ENCODE measurements at places on chromosomes 2 and 18.
A peak's percentile ranks its signal among the peaks of the same experiment; 100 is the strongest.

DNA sequence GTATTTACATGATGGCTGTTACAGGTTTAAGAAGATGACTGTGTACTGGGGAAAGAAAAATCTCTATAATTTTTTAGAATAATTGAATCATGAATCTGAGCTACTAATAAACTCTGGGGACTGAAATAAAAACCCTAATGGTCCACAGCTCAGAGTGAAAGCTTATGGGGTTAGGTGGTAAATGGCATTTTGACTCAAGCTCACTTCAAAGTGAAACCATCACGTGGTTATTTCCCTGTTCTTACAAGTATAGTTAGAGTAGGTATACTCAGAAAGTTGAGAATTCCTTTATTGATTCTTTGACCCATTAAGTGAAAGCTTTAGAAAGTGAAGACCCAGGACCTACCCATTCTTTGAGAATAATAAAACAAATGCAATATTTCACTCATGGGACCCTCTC, 626.2 kb upstream of the SETBP1 start:
- no peak overlapping the region for H3K27ac ChIP-seq
- H3K4me1 ChIP-seq, result no peaks in the 10 kb centered on the region
- H3K27me3 ChIP-seq, result no peaks in the 10 kb centered on the region
- no peak overlapping the region for H3K4me3 ChIP-seq

- peaks cover 3% of the 10 kb centered on the region for H3K27me3 ChIP-seq
- H3K4me3 ChIP-seq, result no peak overlapping the region
- H3K27ac ChIP-seq, result peak overlapping the region; percentile 91
- no peaks in the 10 kb centered on the region for H3K36me3 ChIP-seq
These were observed 225.3 kb upstream of the AGAP1 start for GRCh38 chr2:235268535-235268934.

DNA sequence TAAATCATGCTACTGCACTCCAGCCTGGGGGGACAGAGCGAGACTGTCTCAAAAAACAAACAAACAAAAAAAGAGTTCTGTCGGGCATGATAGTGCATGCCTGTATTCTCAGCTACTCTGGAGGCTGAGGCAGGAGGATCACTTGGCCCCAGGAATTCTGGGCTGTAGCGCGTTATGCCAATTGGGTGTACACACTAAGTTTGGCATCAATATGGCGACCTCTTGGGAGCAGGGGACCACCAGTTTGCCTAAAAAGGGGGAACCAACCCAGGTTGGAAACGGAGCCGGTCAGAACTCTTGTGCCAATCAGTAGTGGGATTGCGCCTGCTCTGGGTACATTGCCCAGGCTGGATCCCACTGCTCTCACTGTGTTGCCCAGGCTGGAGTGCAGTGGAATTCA, 49.7 kb downstream of the SDC1 start:
- peaks cover 7% of the 10 kb centered on the region for H3K4me1 ChIP-seq
- no peak overlapping the region for H3K4me3 ChIP-seq
- H3K27me3 ChIP-seq, result no peaks in the 10 kb centered on the region
- DNase-seq, result no peak

DNA sequence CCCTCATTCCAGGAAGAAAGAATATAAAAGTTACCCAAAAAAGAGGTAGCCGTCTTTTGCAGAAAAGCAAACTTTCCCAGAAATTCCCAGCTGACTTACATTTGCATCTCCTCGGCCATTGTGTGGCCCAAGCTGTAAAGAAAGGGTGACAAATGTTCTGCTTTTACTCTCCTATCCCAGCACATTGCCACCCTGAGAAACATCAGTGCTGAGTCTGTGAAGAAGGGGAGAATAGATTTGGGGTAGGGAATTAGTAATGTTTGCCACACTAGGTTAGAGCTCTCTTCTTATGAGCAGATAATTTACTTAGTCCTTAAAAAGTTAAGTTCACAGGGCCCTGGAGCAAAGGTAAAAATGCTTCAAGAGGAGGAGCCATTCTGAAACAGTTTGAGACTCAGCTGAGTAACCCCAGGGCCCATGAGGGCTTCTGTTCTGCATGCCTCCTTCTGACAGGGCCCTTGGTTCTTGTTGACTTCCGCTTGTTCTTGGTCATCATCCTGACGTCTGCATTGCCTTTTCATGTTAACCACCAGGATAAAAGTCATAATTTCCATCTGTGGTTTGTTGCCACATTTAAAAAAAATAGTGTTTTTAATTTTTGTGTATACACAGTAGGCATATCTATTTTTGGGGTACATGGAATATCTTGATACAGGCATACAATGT, 550.7 kb downstream of the RNF144A start:
- no peak for DNase-seq
- no peaks in the 10 kb centered on the region for H3K36me3 ChIP-seq
- no peak overlapping the region for H3K27ac ChIP-seq
- H3K4me1 ChIP-seq, result no peaks in the 10 kb centered on the region

GRCh38 chr2:101386599-101387150, 628 bp downstream of the CREG2 start:
- H3K4me1 ChIP-seq, result peaks cover 36% of the 10 kb centered on the region
- no peak overlapping the region for H3K27ac ChIP-seq
- DNase-seq, result no peak
- H3K36me3 ChIP-seq, result peaks cover 5% of the 10 kb centered on the region
- H3K4me3 ChIP-seq, result peak overlapping the region; percentile 89

DNA sequence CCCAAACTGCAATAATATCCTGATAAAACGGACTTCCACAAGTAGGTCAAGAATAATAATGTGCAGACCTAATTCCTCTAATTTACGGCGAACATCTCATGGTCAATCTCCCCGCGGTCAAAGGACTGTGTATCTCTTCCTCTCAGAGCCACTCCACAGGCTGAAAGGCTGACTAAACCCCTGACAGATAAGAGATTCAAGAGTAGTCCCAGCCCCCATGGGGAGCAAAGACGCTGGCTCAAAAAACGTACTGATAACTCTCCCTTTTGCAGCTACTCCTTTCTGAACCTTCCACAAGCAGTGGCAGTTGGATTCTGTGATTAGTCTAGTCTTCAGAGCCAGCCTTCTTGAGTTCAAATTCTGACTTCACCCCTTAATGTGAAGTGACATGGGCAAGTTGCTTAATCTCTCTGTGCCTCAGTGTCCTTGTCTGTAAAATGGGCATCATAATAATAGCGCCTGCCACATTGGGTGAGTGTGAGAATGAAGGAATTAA, 19.7 kb upstream of the IL18R1 start:
- H3K4me1 ChIP-seq, result no peaks in the 10 kb centered on the region
- H3K36me3 ChIP-seq, result no peaks in the 10 kb centered on the region
- no peak overlapping the region for H3K27ac ChIP-seq
- no peaks in the 10 kb centered on the region for H3K27me3 ChIP-seq

- peaks cover 29% of the 10 kb centered on the region for H3K4me1 ChIP-seq
- peaks cover 3% of the 10 kb centered on the region for H3K27me3 ChIP-seq
- no peak overlapping the region for H3K4me3 ChIP-seq
- no peak overlapping the region for H3K27ac ChIP-seq
- no peak for DNase-seq
- H3K36me3 ChIP-seq, result peaks cover 5% of the 10 kb centered on the region
These were observed 27.0 kb downstream of the FOSL2 start for GRCh38 chr2:28419443-28420270.

- no peaks in the 10 kb centered on the region for H3K27me3 ChIP-seq
- no peak for DNase-seq
- H3K27ac ChIP-seq, result no peak overlapping the region
- no peaks in the 10 kb centered on the region for H3K4me1 ChIP-seq
These were observed 13.1 kb upstream of the PPP1R1C start for GRCh38 chr2:181972431-181973170.

- H3K4me3 ChIP-seq, result no peak overlapping the region
- no peaks in the 10 kb centered on the region for H3K36me3 ChIP-seq
- DNase-seq, result no peak
- H3K4me1 ChIP-seq, result peaks cover 8% of the 10 kb centered on the region
- H3K27me3 ChIP-seq, result no peaks in the 10 kb centered on the region
These were observed 203.4 kb upstream of the RND3 start for GRCh38 chr2:150690870-150691269.

- H3K4me1 ChIP-seq, result no peaks in the 10 kb centered on the region
- peaks cover 4% of the 10 kb centered on the region for H3K36me3 ChIP-seq
- no peak overlapping the region for H3K4me3 ChIP-seq
- no peak for DNase-seq
These were observed 236.3 kb downstream of the ACKR3 start for GRCh38 chr2:236805800-236806531.

- no peak overlapping the region for H3K4me3 ChIP-seq
- H3K36me3 ChIP-seq, result peaks cover 38% of the 10 kb centered on the region
- DNase-seq, result peak; percentile 41
- H3K27ac ChIP-seq, result no peak overlapping the region
- H3K27me3 ChIP-seq, result no peaks in the 10 kb centered on the region
These were observed 48.1 kb downstream of the CYRIA start for GRCh38 chr2:16617282-16618266.

- H3K27ac ChIP-seq, result no peak overlapping the region
- H3K27me3 ChIP-seq, result peaks cover 2% of the 10 kb centered on the region
- H3K4me1 ChIP-seq, result no peaks in the 10 kb centered on the region
- no peak for DNase-seq
These were observed 186.4 kb upstream of the COL3A1 start for GRCh38 chr2:188787658-188788240.

DNA sequence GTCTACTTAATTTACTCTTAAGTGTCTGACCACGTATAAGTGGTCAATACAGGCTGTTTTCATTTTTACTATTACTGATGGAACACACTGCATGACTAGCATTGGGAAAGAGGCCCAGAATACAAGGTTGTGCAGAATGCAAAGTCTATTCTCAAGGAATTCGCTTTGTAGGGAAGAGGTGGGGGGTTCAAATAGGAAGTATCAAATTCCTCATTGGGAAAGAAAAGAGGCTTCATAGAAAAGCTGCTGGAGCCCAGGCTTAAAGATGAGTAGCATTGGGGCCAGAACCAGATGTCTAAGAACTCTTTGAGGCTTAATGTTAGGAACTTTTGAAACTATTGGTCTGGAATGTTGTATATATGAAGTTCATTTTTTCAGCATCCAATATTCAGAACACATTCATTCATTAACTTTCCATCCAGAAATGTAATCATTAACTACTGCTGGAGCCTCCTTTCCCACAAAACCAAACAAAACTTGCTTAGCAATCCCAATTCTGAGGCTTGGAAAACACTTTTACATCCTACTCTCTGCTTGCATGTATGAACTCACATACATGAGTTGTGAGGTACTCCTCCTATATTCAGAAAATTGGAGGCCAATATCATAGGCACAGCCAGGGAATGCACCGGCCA, 994 bp upstream of the LRATD1 start:
- peaks cover 10% of the 10 kb centered on the region for H3K27me3 ChIP-seq
- H3K27ac ChIP-seq, result no peak overlapping the region
- peaks cover 35% of the 10 kb centered on the region for H3K4me1 ChIP-seq
- DNase-seq, result no peak
- H3K36me3 ChIP-seq, result no peaks in the 10 kb centered on the region

DNA sequence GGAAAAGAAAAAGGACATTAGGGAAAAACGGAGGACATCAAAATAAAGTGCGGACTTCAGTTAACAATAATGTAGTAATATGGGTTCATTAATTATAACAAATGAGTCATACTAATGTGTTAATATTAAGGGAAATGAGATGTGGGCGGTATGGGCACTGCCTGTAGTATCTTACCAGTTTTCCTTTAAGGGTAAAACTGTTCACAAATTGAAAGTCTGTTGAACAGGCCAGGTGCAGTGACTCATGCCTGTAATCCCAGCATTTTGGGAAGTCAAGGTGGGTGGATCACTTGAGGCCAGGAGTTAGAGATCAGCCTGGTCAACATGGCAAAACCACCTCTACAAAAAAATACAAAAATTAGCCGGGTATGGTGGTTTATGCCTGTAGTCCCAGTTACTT, 56.8 kb upstream of the PMAIP1 start:
- H3K4me3 ChIP-seq, result no peak overlapping the region
- no peak for DNase-seq
- H3K27me3 ChIP-seq, result peaks cover 3% of the 10 kb centered on the region

DNA sequence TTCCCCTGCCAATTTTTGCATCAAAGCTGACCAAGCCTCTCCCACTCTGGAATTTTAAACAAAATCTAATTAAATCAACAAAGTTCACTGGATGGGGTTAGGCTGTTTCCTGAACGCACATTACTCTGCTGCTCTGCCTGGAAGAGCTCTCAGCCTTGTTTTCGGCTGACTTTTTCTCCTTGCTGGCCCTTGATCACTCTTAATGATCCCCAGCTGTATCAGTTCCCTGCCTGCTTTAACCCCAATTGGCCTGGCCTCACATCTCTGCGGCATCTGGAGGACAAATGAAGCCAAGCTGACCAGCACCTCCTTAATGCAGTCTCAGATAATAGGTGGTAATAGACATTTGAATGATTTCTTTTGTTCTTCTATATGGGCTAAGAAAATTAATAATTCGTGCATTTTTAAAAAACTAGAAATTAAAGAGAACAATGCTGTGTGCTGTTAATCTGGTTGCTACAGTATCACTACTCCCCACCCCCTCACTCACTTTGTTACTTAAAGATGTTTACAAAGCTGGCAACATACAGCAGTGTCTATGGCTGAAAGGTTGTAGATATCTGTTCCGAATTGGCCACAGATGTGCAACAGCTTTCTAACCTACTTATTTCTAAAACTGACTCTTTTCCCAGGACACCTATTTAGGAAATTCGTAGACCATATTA, 415.2 kb upstream of the KCNH7 start:
- H3K4me1 ChIP-seq, result peaks cover 3% of the 10 kb centered on the region
- no peak for DNase-seq
- H3K27me3 ChIP-seq, result no peaks in the 10 kb centered on the region
- no peaks in the 10 kb centered on the region for H3K36me3 ChIP-seq
- no peak overlapping the region for H3K27ac ChIP-seq

- H3K4me1 ChIP-seq, result peaks cover 45% of the 10 kb centered on the region
- H3K36me3 ChIP-seq, result no peaks in the 10 kb centered on the region
These were observed 38.7 kb downstream of the INPP4A start for GRCh38 chr2:98483257-98483861.

GRCh38 chr2:230658877-230659652, 53.6 kb upstream of the CAB39 start:
- no peak for DNase-seq
- peaks cover 6% of the 10 kb centered on the region for H3K27me3 ChIP-seq
- H3K4me1 ChIP-seq, result no peaks in the 10 kb centered on the region
- no peak overlapping the region for H3K27ac ChIP-seq
- H3K4me3 ChIP-seq, result no peak overlapping the region

GRCh38 chr18:9319333-9319732, 15.2 kb upstream of the TWSG1 start:
- DNase-seq, result no peak
- H3K36me3 ChIP-seq, result no peaks in the 10 kb centered on the region
- no peak overlapping the region for H3K27ac ChIP-seq

GRCh38 chr2:166115589-166115988, 12.2 kb downstream of the SCN1A start:
- H3K27me3 ChIP-seq, result no peaks in the 10 kb centered on the region
- H3K36me3 ChIP-seq, result no peaks in the 10 kb centered on the region
- no peak for DNase-seq
- no peaks in the 10 kb centered on the region for H3K4me1 ChIP-seq

DNA sequence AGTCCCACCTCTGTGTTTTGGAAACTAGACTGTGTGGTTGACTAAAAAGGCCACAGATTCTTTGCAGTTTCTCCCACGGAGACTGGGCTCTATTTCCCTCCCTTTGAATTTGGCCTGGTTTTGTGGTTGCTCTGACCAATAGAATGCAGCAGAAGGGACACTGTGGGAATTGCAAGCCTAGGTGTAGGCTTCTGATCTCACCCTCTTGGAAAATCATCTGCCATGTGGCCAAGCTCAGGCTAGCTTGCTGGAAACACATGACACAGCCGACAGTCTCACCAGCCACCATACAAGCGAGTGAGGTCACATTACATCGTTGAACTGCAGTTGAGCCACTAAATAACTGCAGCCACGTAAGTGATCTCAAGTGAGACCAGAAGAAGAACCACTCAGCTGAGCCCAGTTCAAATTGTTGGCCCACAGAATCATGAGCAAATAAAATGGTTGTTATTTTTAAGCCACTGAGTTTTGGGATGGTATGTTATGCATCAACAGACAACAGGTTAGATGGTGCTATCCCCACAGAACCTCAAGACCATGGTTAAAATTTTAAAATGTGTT, 319.1 kb upstream of the MEX3C start:
- no peak overlapping the region for H3K27ac ChIP-seq
- H3K36me3 ChIP-seq, result no peaks in the 10 kb centered on the region
- no peak overlapping the region for H3K4me3 ChIP-seq
- no peaks in the 10 kb centered on the region for H3K4me1 ChIP-seq

All from endothelial cell (in vitro differentiated cells).